ENCODE measurements at places on chromosomes 11 and 22.
A peak's percentile ranks its signal among the peaks of the same experiment; 100 is the strongest.

- no peak for DNase-seq
Measured at GRCh38 chr11:78855116-78855515, 280.5 kb upstream of the NARS2 start.

GRCh38 chr11:46555267-46556054 is 38.4 kb downstream of the AMBRA1 start:
- peak; percentile 34 for DNase-seq

- DNase-seq: no peak
Measured at GRCh38 chr22:30291058-30291892, 2.0 kb upstream of the CASTOR1 start.

- DNase-seq: no peak
Measured at GRCh38 chr22:11253000-11253511, 4274.9 kb upstream of the OR11H1 start.

- no peak for DNase-seq
Measured at GRCh38 chr22:35705141-35705540, 12.5 kb upstream of the APOL5 start.

GRCh38 chr11:2549080-2549479 is 104.3 kb downstream of the KCNQ1 start:
- no peak for DNase-seq

GRCh38 chr11:102470251-102470650 is 17.7 kb upstream of the TMEM123 start:
- no peak for DNase-seq

GRCh38 chr11:57645689-57646085 is 4.0 kb downstream of the YPEL4 start:
- DNase-seq: no peak

DNA sequence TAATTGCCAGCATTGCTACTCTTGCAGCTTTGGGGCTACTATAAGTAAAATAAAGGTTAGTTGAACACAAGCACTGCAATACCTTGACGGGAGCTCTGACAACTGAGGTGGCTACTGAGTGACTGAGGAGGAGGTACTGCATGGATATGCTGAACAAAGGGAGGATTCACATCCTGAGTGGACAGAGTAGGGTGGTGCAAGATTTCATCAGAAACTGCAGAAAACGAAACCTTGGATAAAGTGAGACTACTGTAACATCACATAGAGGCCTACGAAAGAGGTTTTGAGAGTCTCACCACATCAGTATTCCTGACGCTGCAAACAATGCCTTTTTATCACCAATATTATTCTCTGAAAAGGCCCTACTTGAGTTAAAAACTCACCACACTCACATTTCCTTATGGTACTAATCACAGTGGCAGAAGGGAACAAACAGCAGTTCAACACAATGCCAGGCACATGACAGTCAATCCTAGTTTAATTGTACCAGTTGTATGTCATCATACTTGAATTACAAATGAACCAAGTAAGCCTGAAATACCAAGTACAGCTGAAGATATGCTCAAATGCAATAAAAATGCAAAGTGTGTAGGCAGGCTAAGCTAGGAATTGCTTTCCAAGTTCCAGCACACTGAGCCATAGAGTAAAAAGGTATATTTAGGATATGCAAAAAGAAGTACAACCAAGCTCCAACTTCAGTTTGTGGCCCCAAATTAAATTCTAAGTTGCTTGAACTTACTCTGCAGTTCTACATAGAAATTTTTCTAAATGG is 4.0 kb upstream of the GPR83 start:
- no peak for DNase-seq

DNA sequence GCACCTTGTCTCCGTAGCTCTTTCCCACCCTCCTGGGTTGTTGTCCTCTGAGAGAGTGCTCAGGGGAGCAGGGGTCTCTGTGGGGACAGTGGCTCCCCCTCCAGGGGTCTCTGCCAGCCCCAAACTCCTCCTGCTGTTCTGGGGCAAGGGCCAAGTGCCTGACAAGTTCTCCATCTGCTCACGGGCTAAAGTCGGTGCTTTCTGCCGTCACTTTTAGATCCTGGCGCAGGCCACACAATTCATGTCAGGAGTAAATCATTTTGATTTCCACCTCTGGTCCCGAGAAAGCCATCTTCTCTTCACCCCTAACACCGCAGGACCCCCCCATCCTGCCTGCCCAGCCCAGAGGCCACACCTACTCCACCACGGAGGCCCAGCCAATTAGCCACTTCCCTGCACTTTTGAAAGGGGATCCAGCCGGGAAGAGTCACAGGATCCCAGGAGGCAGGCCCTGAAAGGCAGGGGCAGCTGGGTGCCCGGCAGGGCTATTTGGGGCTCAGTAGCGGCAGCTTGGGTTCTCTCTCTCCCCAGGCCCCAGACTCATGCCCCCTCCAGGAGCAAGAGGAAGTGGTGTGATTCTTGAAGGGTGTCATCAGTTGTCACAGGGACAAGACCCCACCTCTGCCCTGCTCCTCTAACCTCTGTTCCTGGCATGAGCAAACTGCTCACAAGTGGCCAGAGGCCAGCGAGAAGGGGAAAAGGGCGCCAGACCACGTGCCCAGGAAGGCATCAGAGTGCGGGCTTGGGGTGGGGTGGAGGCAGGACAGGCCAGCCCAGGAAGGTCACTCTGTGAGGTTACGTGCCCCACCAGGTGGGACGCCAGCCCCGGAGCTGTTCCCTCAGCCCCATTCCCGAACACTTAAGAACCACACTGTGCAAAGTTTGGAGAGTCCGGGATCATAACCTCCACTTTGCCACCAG is 1.3 kb downstream of the MACROD1 start:
- no peak for DNase-seq

DNA sequence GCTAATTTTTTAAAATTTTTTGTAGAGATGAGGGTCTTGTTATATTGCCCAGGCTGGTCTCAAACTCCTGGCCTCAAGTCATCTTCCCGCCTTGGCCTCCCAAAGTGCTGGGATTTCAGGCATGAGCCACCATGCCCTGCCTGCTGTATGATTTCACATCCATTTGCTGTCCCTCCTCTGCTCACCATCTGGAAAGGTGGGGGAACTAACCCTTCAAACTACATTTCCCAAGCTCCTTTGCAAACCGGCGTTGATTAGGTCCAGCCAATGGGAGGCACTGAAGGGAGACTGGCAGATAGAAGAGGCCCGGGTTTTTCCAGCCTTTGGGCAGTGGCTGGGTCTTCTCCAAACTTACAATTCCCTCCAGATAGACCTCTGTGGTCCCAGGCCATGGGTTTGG is 19.3 kb downstream of the RFPL1 start:
- DNase-seq: peak; percentile 47

GRCh38 chr11:63491240-63491587 is 247 bp upstream of the PLAAT5 start:
- DNase-seq: no peak

DNA sequence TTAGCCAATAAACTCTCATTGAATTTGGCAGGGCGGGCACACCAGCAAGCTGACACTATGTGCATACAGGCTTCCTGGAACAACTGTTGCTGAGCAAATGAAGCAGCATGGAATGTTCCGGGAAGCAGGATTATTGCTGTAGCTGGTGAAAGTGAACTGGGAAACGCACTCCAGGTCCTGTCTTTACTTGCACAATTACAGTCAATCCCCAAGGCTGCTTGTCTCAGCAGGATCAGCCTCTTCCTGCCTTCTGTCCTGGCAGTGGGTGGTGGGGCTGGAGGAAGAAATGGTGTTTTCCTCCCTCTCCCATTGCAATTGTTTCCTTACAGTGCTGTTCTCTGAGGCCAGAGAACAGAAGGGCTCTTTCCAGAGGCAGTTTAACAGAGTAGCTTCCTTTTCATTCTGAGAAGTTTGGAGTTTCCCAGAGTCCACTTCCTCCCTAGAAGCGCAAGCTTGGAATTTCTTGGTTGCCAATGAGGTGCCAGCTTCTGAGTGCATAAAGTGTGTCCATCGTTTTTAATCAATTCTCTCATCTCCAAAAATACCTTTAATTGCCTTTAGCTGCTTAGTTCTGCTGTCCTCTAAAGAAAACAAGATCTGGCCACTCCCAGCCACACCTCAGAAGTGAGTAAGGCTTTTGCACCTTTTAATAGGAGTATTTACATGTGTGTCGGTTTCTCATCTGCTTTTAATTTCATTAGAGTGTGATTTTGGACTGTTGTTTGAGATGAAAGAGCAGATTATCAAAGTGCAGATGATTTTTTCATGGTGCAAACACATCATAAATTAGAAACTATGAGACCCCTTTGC is 19.9 kb downstream of the CD44 start:
- DNase-seq: no peak

DNA sequence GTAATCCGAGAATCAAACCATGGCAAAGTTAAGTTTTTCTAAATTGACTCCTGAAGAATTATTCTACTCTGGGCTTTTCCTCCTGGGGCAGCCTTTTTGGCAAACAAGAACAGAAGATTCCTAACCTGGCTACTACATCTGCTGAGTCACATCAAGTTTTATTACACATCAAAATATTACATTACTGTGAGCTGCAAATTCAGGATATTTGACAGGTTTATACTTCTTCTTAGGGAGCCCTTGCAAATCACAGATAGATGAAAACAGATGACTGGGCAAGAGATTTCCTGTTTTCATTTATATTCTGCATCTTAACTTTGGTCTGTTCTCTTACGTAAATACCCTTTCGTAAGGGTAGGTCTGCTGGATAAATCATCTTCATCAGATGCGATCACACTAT is 23.6 kb downstream of the XRRA1 start:
- DNase-seq: no peak

- no peak for DNase-seq
Measured at GRCh38 chr11:99911116-99911515, 776.0 kb upstream of the ARHGAP42 start.

DNA sequence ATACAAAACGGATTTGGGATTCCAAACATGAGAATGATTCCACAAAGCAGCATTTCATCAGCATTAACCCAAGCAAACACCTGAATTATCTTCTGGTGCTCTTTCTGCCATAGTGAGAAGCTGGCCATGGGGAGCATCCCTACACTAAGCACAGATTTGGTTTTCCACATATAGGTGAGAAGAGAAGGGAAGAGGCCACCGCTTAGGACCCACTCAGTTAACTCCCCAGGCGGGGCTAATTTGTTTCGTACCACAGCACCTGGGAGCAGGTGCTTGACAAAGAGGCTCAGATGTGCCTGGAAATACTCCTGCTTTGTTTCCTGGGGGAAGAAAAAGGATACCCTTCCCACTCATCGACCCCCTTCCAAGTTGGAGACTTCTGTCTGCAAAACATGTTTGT is 64.2 kb downstream of the RAB30 start:
- no peak for DNase-seq

GRCh38 chr11:116840224-116840745 is 2.9 kb upstream of the APOA1 start:
- no peak for DNase-seq

DNA sequence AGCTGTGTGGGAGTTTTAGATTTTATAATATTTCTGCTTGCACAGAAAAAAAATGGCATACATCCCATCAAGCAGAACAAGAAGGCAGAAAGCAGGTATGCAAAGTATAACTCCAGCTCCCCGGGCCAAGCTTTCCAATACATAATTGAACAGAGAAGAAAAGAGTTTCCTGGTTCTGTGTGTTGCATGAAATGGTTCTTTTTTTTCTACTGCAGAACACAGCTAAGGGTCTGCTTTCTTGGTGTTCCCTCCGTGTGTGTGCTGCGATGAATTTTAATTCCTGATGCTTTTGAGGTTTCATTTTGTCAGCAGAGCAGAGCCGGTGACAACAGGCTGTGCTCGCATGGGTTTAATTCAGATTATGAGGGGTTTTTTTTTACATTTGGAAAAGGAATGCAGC is 70.7 kb upstream of the TTC12 start:
- no peak for DNase-seq

- DNase-seq: no peak
Measured at GRCh38 chr11:45568049-45568448, 97.4 kb downstream of the CHST1 start.

GRCh38 chr11:109061394-109061793 is 360.6 kb upstream of the C11orf87 start:
- DNase-seq: no peak

DNA sequence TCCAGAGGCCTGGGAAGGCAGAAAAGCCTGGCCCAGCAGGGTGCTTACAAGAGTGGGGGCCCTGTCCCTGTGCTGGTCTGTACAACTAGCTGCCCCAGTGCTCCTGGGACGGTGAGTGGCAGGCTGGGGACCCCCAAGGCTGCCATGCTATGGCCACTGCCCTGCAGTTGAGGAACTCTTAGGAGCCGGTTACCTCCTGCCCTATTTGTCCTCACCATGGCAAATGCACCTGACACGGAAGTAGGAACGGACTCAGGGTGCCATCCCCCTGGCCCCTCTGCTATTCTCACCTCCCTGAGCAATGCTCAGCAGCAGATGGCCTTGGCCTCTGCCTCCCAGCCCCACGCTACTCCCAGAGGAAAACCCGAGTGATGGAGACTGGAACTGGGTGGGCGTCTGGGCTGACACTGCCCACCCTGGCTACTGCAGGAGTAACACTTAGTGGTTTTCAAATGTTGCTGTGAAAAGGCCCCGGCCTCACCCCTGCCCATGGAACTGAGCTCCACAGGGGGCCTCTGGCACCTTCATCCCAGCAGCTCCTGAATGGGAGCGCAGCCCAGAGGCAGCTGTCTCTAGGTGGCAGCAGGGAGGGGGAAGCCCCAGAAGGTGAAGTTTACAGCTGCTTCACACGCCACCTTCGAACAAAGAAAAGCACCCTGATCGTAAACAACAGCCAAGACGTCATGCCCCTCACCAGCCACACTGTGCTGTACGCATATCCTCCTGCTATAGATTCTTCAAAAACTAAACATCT is 105.3 kb downstream of the CTTN start:
- no peak for DNase-seq

- no peak for DNase-seq
Measured at GRCh38 chr11:72759468-72759985, 7.3 kb upstream of the ARAP1 start.

- peak; percentile 70 for DNase-seq
Measured at GRCh38 chr11:36441610-36442208, 68.4 kb downstream of the TRAF6 start.

GRCh38 chr11:110491577-110492320 is 62.0 kb downstream of the FDX1 start:
- no peak for DNase-seq

GRCh38 chr11:63560506-63561180 is 2.5 kb downstream of the PLAAT2 start:
- DNase-seq: no peak

Measured in activated CD4-positive, alpha-beta T cell treated with anti-CD3 and anti-CD28 coated beads, Interleukin-10, Interleukin-2, amounts not matched to agents 100 ng/mL and 50 ng/mL, durations not matched to agents 16 hours and 8 hours (primary cell).